ENCODE measurements at places on chromosomes 6 and 20.

DNA sequence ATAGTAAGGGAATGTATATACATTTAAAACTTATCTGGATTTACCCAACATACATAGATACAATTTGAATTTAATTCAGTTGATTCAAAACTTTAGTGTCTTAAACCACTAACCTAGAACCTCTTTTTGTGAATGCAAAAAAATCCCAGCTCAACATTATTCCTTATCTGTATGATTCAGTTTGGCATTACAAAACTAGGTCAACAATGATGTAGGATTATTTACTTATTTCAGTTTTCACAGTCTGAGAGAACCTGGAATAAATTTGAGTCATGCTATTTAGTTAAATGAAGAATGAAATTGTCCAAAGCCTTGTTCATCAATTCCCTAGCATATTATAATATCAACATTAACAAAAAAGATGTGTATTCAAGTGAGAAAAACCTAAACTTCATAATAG lies 7.4 kb upstream of the PLCB1 start:
- no peak for DNase-seq

- DNase-seq = no peak
Observed at GRCh38 chr20:44051661-44052000, 135.4 kb downstream of the JPH2 start.

DNA sequence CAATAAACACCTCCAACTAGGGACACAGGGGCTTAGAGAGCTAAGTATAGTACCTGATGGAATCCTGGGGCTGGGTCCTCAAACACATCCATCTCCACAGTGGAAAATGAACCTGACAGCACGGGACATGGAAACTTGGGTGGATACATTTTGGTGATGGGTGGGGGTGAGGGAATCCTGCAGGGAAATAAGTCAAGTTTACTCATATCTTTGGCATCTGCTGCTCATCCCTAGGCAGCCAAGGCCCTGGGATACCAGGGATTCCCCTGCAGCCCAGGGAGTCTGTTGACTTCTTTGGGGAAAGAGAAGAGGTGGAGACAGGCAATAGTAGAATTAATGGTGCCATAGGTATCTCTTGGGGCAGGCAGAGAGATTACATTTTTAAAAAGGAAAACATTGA lies 6.6 kb downstream of the APOBEC2 start:
- DNase-seq = no peak

DNA sequence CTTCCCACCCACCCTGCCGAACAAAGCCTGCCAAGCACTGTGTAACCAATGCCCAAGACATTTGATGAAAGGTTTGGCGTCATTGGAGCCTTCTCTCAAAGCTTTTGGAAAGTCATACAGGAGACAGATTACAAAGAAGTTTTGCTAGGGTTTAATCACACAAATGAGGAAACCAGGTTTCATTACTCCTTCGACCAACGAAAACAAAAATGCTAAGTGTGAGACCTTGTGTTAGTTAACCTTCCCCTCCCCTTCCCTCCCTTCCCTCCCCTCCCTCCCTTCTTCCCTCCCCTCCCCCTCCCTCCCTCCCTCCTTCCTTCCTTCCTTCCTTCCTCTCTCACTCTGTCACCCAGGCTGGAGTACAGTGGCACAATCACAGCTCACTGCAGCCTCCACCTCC lies 96.1 kb upstream of the CD83 start:
- no peak for DNase-seq

GRCh38 chr20:63802469-63803240 lies 28.4 kb downstream of the ZBTB46 start:
- no peak for DNase-seq

Measured in NCI-H2081 treated with DMSO at 0.1 percent for 48 hours (cell line).